ENCODE measurements at places on chromosomes 2 and 18. TPM values are rescaled to one million over a fixed set of nuclear protein-coding genes. Genes with fewer than 3 reads are reported as not detected.

DNA sequence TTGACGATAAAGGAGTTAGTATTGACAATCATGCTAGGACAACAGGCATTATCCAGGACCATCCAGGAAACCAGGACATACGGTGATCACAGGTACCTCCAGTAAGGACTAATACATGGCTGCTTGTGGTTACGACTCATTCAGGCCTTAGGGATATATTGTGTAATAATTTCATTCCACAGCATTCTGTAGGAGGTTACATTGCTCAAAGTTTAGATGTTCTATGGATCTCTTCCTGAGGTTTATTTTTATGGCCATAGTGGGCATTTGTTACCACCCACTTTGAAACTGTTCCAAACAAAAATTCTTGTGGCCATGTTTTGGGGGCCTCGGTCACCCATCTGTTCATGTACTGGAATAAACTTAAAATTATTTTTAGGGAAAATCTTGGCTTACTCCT is 431.6 kb downstream of the METTL4 start:
- DNase-seq = no peak
- no peak overlapping the region for H3K4me3 ChIP-seq
- no peaks in the 10 kb centered on the region for H3K27me3 ChIP-seq

DNA sequence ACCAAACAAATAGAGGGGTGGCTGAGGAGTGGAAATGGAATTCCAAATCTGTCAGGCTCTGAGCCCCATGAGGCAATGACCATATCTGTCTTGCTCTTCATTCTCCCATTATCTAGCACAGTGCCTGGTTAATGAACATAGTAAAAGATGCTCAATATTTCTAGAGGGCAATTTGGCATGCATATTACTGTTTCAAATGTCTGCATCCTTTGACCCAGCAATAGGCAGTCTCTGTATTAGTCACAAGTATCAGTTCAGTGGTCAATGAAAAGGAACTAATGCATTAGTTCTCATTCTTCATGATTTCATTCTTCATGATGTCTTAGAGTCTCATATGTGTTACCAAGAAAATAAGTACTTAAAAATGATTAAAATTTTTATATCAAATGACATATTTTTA is 28.4 kb upstream of the MALL start:
- H3K27me3 ChIP-seq = no peaks in the 10 kb centered on the region
- H3K4me3 ChIP-seq = no peak overlapping the region
- no peak for DNase-seq

GRCh38 chr2:234705108-234705507 is 208.2 kb upstream of the ARL4C start:
- no peak overlapping the region for H3K27ac ChIP-seq
- H3K4me3 ChIP-seq = no peak overlapping the region
- DNase-seq = no peak
- H3K27me3 ChIP-seq = no peaks in the 10 kb centered on the region

- peaks cover 18% of the 10 kb centered on the region for H3K4me1 ChIP-seq
- H3K27me3 ChIP-seq = no peaks in the 10 kb centered on the region
- no peak overlapping the region for H3K4me3 ChIP-seq
- no peak overlapping the region for H3K27ac ChIP-seq
- DNase-seq = no peak
Measured at GRCh38 chr2:178110681-178111080, 1.6 kb upstream of the RBM45 start.

GRCh38 chr2:186456941-186457340 is 29.1 kb upstream of the ZC3H15 start:
- no peak for DNase-seq
- H3K27me3 ChIP-seq = no peaks in the 10 kb centered on the region
- H3K36me3 ChIP-seq = no peaks in the 10 kb centered on the region
- H3K4me3 ChIP-seq = no peak overlapping the region
- H3K4me1 ChIP-seq = no peaks in the 10 kb centered on the region

- no peaks in the 10 kb centered on the region for H3K27me3 ChIP-seq
- no peak for DNase-seq
- peak overlapping the region; percentile 53 for H3K27ac ChIP-seq
- H3K4me1 ChIP-seq = no peaks in the 10 kb centered on the region
Measured at GRCh38 chr2:239113615-239114014, 265.7 kb downstream of the TWIST2 start.

DNA sequence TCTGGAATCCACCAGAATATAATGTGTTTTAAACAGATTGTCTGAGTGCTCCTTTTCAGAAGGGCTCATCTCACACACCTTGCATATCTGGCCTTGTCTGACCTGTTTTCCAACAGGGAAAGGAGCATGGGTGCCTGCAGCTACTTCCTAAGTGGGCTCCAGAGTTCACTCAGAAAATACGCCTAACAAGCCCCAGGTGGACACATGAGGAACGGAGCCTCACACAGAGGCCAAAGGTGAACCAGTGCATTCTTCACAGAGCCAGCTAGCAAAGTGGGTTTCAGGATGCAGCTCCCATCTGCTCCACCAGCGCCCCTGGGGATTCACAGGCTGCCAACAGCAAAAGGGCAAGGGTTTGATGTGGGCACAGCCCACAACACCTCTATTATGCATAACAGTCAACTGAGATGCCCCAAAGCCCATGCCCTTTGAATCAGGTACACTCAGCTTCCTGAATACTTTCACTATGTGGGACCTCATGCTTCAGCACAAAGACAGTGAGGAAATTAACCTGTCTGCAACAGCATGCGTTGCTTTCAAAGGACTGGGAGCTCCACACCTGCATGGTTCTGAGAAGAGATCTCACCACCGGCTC is 86.6 kb downstream of the CCBE1 start:
- DNase-seq = no peak
- H3K27me3 ChIP-seq = no peaks in the 10 kb centered on the region
- H3K4me1 ChIP-seq = no peaks in the 10 kb centered on the region
- no peak overlapping the region for H3K27ac ChIP-seq

- no peaks in the 10 kb centered on the region for H3K27me3 ChIP-seq
- no peak overlapping the region for H3K4me3 ChIP-seq
- H3K4me1 ChIP-seq = no peaks in the 10 kb centered on the region
- no peaks in the 10 kb centered on the region for H3K36me3 ChIP-seq
- DNase-seq = no peak
- H3K27ac ChIP-seq = no peak overlapping the region
Measured at GRCh38 chr18:37641573-37641972, 76.0 kb upstream of the CELF4 start.

DNA sequence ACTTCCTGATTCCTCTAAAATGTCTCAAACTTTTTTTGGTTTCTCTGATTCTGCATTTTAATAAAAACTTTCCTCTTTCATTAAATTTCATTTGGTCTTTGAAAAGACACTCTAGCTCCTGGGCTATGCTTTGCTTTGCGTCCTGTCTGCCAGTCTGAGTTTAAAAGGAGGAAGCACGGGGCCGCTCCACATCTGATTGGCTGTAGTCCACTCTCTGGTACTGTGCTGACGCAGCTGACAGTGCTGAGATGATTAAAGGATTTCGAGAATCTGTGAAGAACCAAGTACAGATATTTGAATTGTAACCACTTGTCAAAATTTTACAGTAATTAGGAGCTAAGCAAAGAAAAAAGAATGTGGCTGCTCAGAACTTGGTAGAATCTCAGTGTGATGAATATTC is 199.6 kb upstream of the HNMT start:
- no peak overlapping the region for H3K4me3 ChIP-seq
- no peak for DNase-seq
- H3K27me3 ChIP-seq = no peaks in the 10 kb centered on the region

DNA sequence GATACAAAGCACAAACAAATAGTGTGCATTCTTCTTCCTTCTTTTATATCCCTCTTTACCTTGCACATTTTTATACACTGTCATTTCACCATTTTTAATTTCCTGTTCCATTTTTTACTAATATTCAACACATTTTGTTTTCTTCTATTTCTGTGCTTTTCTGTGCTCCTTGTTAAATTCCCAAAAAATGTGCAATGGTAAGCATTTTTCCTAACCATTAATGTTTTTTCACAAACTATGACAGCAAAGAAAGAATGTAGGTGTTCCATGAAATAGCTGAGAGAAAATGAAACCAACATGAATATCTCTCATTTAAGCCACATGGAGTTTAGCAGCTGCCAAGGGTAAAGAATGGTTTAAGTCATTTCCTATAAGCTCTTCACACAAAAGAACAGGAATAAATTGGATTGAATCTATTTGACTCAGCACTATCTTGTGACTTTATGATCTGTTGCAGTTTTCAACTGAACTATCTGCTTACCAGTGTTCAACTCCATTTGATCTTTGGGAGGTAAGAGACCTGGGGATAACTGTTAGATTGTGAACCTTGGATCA is 145.7 kb upstream of the CDH19 start:
- no peak overlapping the region for H3K27ac ChIP-seq
- no peak for DNase-seq
- H3K4me1 ChIP-seq = no peaks in the 10 kb centered on the region
- H3K4me3 ChIP-seq = no peak overlapping the region
- H3K36me3 ChIP-seq = no peaks in the 10 kb centered on the region

- no peak for DNase-seq
- H3K4me3 ChIP-seq = no peak overlapping the region
- no peaks in the 10 kb centered on the region for H3K36me3 ChIP-seq
- peaks cover 21% of the 10 kb centered on the region for H3K27me3 ChIP-seq
- no peak overlapping the region for H3K27ac ChIP-seq
Measured at GRCh38 chr2:239013678-239013976, 165.7 kb downstream of the TWIST2 start.

The RNF152 gene
- total RNA-seq = 3.7 TPM

The GALR1 gene
- total RNA-seq = not detected

The RGPD3 gene
- 0.15 TPM for total RNA-seq

The PRSS56 gene
- 1.0 TPM for total RNA-seq
